T47D (cell line): ENCODE measurements at places on chromosomes 1 and 21.
A peak's percentile ranks its signal among the peaks of the same experiment; 100 is the strongest.

DNA sequence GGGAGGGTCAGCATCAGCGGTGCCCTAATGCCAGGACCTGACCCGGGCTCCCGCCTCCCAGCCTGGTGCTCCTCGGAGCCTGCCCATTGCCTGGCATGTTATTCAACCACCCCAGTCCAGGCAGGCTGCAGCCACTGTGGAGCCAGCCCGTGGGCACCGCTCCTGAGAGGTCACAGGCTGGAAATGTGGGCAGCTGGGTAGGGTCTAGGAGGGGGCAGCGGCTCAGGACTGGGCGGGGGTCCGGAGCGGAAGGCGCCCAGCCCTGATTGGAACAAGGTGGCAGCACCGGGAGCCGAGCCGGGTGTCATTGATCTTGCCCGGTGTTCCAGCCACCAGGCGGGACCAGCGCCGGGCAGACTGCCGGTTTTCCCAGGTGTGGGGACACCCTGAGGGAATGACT is 12.7 kb upstream of the RUNX3 start:
- DNase-seq: no peak

- DNase-seq: no peak
Measured at GRCh38 chr1:30845904-30846290, 62.7 kb downstream of the SDC3 start.

GRCh38 chr1:89631816-89632656 is 884 bp upstream of the LRRC8C start:
- DNase-seq: no peak

GRCh38 chr1:62281922-62282555 is 37.2 kb downstream of the KANK4 start:
- no peak for DNase-seq

- no peak for DNase-seq
Measured at GRCh38 chr1:200426196-200426595, 16.4 kb upstream of the ZNF281 start.

GRCh38 chr21:27168084-27168483 is 201.2 kb upstream of the ADAMTS5 start:
- no peak for DNase-seq

DNA sequence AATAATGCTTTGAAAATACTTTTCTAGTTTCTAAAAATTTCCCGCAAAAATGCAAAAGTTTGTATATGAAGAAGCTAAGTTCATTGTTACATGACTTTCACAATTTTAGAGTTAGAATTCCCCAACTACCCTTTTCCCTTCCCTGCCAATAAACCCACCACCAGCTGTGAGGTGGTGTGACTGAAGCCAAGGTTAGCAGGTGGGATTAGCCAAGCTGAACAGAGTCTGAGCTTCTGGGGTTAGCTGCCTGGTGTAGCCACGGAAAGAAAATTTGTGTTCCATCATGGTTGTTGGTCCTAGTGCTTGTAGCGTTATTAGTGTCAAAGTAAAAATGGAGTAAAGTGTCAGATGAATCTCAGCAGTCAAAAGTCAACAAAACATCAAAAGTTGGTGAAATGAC is 110.9 kb downstream of the ASTN1 start:
- DNase-seq: no peak

GRCh38 chr1:82162486-82163420 is 362.0 kb downstream of the ADGRL2 start:
- DNase-seq: no peak

- no peak for DNase-seq
Measured at GRCh38 chr1:50720457-50721053, 239.5 kb downstream of the FAF1 start.

DNA sequence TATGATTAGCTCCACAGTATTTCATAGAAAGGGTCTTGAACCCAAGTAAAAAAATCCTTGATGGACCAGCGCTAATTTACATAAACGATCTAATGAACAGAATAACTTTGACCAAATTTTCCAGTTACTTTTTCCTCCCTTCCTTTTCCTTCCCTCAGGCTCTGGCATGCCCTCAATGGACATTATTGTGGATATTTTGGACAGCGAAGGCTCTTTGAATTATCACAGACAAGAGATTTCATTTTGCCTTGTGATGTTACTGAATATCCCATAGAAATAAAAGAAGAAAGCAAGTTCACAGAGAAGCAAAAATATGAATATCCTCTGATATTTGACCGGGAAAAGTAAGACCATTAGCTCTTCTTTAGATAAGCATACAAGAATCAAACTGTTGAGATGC is 60.3 kb upstream of the EXO1 start:
- DNase-seq: no peak

DNA sequence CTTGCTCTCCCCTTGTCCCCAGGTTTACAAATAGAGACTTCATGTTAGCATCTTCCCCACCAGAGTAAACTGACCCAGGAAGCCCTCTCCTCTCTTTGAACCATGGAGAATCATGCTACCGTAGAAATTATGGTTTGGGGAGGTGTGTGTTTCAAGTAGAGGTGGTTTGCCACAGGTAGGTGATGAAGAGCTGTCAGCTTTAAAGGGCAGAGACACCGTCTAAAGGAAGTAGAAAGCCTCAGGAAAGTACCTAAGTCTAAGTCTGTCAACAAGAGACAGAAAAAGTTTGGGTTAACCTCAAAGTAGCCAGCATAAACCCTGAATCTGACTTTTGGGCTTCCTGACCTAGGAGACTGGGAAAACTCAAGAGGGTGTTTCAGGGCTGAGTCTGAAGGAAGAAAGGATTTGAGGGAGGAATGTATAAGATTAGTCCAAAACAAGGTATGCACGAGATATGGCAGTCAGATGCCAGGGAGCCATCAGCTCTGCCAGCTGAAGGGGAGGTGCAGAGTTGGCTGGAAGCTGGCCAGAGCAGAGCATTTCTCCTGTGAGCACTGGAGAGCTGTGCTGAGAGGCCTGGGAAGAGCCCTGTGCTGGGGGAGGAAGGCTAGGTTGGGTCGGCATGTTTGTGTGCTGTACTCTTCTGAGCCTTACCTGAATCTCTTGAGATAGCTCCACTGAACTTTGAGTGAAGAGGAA is 14.3 kb downstream of the ADAMTSL4 start:
- peak; percentile 83 for DNase-seq

- no peak for DNase-seq
Measured at GRCh38 chr1:167516404-167517388, 1.6 kb downstream of the CD247 start.

DNA sequence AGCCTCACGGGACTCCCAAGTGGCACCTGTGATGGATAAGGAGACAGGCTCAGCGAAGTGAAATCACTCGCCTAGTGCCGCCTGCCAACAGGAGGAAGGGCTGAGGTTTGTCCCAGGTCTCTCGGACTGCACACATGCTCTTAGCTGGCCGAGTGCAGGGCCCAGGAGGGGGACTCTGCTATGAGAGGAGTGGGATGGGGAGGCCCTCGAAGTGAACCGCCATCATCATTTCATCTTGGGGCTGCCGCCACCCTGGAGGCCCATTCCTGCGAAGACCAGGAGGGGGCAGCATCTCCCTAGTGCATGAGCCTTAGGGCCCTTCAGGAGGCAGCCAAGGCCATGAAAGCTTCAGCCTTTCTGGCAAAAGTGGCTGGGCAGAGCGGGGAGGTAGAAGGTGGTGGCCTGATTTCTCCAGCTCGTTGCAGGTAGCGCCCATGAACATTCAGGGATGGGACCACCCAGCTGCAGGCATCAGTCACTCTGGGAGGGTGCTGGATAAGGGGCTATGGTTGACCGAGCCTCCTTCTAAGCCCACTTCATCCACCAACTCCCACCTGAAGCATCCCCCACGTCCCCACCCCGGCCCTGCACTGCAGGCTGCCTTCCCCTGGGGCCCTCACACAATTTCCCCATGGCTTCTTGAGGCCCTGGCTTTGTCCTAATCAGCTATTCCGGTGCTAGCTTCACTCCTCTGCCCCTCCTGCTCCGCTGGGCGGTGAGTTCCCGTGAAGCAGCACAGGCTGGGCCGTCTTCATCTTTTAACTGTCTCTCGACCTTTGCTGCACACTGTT is 17.2 kb upstream of the RASSF5 start:
- DNase-seq: peak; percentile 90

GRCh38 chr1:2391931-2392509 is 379 bp downstream of the RER1 start:
- no peak for DNase-seq

DNA sequence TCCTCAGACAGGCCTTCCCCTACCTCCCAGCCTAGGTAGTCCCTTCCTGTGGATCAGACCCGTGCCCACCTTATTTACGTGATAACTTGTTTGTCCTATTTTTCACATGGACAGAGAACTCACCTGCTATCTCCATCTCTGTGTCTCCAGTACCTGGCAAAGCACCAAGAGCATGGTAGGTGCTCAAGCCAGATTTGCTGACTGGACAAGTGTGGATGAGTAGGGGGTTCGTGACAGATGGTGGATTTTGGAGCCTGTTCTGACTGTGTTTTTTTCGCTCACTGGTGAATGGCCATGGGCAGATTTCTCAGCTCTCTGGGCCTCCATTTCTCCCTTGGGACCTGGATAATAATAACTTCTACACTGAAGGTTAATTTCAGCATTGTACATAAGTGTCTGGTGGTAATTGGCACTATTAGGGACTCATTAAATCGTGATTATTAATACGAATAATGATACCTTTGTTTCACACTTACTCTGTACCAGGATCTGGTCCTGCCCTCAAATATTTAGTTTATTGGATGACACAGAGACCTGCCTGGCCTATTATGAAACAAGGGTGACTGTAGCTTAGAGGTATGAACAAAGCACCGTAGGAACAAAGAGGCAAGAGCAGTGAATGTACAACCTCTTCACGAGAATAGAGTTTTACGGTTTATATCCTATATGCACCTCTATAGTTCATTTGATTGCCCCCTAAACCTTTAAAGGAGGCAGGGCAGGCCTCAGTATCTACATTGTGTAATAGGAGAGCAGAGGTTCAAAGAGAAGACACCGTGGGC is 24.5 kb upstream of the SLC26A9 start:
- DNase-seq: no peak

- DNase-seq: no peak
Measured at GRCh38 chr1:1004780-1005697, 5.1 kb upstream of the HES4 start.

DNA sequence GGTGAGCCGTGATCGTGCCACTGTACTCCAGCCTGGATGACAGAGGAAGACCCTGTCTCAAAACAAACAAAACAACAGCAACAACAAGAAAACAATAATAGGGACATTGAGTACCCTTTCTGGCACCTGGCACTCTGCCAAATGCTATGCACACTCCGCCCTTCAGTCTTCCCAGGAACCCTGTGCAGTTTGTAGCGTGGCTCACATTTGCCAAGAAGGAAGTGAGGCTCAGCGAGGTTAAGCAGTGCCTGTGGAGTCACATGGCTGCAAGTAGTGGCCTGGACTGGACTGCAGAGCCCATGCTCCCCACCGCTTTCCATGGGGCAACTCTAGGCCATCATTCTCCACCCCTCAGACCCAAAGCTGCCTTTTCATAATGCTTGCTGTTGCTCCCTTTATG is 5.3 kb upstream of the EVA1B start:
- no peak for DNase-seq

- DNase-seq: no peak
Measured at GRCh38 chr1:213622365-213623063, 365.3 kb upstream of the PROX1 start.

DNA sequence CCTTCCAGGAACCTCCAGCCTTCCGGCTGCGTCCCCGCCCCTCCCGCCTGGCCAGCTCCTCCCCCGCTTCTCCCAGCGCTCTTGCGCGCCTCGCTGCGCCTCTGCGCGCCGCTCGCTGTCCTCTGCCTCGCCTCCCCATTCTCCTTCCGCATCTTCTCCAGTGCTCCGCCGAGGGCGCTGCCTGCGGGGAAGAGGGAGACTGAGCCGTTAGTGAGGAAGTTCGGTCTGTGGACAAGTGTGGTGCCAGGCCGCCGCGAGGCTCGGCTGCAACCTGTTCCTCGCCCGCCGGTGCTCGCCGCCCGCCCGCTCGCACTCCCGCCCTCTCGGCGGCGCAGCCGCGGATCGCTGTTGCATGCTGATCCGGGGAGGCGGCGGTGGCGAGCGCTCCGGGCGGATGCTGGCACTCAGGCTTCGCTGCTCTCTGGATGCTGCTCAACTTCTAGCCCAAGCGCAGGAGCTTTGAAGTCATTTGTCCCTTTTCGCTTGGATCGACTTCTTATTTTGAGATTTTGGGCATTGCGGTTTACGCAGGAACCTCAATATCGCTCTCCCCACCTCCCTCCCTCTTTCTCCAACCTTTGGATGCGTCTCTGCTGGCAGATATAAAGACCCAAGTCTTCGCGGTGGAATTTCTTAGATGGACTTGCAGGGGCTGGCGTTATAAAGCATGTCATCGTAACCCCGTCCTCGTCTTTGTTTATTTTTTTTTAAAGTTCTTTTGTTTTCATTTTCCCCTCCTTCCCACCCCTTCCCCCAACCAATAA is 614 bp upstream of the CACNA1E start:
- DNase-seq: peak; percentile 83

DNA sequence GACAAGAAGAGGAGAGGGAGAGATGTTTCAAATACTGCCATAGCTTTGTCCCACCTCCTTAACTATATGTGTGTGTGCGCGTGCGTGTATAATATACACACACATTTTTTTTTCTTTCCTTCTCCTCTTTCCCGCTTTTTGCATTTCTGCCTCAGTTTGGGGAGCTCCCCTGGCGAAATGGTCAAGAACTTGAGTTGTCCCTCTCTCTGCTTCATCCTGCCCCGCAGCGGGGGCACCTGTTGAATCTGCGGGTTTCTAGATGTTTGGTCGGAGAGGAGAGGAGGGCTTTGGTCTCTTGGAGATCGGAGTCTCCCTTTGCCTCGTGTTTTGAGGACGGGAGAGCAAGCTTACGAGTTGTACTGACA is 504 bp downstream of the SCCPDH start:
- DNase-seq: peak; percentile 42

GRCh38 chr1:159055181-159055641 is 21.4 kb downstream of the AIM2 start:
- no peak for DNase-seq

- no peak for DNase-seq
Measured at GRCh38 chr1:33848205-33848937, 15.5 kb upstream of the HMGB4 start.

GRCh38 chr1:151849871-151850270 is 3.6 kb downstream of the THEM5 start:
- no peak for DNase-seq

DNA sequence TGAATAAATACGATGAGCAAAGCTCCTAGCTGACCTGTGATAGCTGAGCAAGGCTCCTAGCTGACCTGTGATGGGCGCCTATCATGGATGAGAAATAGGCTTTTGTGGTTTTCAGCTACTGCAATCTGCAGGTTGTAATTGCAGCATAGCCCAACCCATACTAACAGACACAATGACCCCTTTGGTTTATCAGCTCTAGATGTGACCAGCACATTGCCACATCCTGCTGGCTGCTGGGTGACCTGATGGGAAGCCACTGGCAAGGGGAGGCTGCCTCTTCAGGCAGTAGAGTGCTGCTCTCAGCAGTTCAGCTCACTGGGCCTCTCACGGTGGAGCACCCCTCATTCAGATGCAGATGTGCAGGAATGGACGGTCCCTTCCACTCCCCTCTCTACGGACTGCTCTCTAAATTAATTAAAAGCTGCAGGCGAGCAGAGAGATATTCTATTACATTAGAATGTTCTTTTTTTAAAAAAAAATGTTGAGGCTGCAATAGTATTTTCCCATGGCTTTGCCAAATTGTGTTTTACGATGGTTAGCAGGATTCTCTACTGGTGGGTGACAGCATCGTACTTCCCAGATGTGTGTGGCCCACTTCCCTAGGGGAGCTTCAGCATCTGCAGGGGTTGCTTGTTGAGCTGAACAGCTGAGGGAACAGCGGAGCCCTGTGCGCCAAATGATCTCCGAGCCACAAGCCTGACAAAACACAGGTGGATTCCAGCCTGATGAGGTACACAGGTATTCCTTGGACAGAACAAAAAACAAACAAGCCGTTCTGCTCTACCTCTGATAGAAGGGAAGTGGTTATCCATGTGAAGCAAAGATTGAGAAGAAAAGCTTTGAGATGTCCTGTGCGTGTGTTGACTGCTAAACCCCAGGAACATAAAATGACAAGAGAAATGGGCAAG is 65.0 kb downstream of the SYT6 start:
- DNase-seq: no peak

GRCh38 chr1:69328186-69328585 is 239.5 kb upstream of the LRRC7 start:
- DNase-seq: no peak
